ENCODE measurements at places on chromosomes 6 and 20.

GRCh38 chr6:13229205-13230085, 98.9 kb downstream of the TBC1D7 start:
- peak; percentile 44 for DNase-seq

DNA sequence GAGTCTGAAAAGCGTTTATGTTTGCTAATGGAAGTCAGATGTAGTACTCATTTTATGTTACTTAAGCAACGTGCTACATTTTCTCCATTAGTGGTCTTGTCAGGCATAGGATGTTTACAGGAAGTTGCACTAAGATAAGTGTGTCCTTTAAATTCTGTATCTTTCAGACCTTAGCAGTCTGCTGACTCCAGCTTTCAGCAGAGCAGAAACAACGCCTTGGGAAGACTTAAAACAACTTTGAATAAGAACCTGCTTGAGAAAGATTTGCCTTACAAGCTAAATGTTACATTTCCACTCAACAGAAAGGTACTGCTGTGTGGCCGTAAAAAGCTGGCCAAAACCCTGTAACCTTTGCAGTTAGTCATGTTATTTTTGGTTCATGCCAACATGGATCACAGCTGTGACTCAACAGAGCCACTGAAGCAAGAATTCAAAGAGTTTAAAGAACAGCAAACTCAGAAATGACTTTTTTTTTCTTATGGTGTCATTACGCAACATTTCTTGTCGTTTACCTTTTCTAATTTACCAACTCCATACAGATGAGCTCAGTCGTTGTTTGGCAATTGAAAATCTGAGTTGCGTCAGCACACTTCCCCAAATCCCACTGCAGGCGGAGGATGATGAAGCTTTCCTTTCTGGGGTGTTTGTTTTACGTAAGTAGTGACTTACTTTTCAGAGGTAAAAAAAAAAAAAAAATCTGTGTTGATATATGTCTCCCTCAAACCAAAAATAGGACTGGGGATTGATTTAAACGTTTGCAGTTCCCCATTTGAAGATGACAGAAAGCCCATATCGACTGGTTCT, 27.9 kb upstream of the BMP6 start:
- peak; percentile 43 for DNase-seq

GRCh38 chr20:63238514-63239125, 2.9 kb downstream of the BIRC7 start:
- peak; percentile 31 for DNase-seq

GRCh38 chr6:156776470-156776839, 723 bp upstream of the ARID1B start:
- DNase-seq = peak; percentile 38

GRCh38 chr6:166197361-166197760, 29.7 kb upstream of the TBXT start:
- no peak for DNase-seq

DNA sequence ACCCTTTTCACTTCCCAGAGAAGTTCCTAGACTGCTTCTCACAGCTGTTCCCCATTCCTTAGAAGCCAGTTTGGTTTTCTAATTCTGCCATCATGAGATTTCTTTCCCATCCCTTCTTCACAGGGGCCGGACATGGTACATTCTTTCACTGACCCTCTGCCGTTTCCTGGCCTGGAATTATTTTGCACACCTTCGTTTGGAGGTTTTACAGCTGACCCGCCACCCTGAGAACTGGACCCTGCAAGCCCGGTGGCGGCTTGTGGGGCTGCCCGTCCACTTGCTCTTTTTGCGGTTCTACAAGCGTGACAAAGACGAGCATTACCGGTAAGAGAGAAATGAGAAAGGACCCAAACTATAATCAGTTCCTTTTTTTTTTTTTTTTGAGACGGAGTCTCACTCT, 4.2 kb downstream of the C6orf136 start:
- DNase-seq = no peak

DNA sequence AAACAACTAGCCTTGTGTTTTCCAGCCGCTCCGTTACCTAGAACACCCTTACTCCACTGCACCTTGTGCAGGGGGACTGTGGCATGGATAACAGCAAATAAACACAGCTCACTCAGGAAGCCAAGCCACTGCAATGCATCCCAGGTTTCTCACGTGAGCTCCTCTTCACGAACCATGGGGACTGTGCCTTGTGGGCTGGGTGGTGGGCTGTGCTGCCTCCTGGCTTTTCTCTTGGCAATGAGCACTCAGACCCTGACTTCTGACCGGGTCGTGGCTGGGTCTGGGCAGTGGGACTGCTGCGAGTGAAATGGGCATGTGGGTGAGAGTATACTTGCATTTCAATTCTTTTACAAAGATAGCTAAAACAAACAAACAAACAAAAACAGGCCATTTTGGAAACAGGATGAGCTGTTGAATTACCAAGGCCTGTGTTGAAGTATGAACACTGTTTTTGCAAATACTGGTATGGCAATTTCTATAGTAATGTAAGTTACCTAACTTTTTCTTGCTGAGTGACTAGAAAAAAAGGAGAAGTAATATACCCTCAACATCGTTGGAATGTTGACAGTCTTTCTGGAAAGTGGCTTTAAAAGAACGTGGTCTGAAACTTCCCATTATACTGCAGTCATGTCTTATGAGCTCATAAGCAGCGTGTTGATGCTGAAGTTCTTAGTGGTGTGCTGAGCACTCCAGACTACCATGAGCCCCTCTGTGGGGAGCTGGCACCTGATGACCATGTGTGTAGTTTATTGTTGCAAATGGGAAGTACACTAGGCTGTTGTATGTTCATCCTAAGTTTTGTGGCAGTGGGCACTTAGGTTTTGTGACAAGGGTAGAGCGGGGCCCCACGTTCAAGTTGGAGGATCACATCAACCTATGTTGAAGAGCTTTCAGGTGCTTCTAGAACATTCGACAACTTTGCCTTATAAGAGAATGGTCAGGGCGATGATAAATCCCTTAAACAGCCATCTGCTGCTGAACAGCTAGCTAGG, 120.4 kb downstream of the ARMC2 start:
- DNase-seq = no peak

DNA sequence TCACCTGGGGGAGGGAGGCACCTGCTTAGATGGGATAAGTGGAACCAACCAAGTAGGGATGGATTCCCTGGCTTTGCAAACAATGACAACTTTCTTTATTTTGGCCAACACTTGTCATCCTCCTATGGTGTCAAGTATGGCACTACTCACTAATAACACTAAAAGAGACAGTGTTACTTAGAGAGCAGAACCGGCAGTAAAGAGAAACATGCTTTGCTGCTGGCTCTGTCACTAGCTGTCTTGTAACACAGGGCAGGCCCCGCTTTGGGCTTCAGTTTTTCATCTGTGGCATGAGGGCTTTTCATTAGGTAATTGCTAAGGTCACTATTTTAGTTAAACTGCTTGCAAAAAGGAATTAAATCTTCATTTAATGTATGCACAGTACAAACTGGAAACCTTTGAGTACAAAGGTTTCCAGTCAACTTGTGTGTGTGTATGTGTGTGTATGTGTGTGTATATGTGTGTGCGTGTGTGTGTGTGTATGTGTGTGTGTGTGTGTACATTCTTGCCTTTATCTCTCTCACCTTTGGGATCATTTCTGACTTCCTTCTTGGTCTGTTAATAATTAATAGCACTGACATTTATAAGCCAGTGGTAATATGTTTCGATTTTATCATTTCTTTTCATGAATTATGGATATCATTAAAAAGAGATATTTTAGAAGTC, 64.7 kb downstream of the BTBD3 start:
- no peak for DNase-seq

DNA sequence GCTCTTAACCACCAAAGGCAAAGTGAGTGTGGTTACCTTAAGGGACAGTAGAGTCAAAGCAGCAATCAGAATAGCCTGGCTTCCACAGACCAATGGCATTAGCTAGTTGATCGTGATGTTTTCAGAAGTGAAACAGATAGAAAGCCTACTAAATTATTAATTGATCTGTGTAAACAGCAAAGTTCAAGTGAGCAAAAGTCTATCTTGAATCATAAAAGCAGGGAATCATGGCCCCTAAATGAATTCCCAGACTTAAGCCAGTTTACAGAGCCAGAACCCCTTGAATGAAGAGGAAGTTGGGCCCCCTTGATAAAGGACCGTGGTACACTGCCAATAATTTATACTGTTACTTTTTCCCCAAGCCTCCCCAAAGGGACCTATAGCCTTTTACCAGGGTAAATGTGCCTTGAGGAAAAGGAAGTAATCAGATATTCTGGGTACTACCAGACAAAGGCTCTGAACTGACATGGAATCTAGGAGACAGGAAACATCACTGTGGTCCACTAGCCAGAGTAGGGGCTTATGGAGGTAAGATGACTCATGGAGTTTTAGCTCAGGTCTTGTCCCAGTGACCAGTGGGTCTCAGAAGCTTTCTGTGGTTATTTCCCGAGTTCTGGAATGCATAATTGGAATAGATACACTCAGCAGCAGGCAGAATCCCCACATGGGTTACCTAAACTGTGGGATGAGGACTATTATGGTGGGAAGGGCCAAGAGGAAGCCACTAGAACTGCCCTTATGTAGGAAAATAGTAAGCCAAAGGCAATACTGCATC, 317.5 kb downstream of the CD83 start:
- DNase-seq = no peak

- DNase-seq = no peak
Measured at GRCh38 chr6:128598571-128598970, 78.2 kb upstream of the PTPRK start.

- no peak for DNase-seq
Measured at GRCh38 chr6:62236784-62237183, 49.2 kb downstream of the KHDRBS2 start.

GRCh38 chr6:170188571-170189001, 102.3 kb downstream of the DLL1 start:
- no peak for DNase-seq

DNA sequence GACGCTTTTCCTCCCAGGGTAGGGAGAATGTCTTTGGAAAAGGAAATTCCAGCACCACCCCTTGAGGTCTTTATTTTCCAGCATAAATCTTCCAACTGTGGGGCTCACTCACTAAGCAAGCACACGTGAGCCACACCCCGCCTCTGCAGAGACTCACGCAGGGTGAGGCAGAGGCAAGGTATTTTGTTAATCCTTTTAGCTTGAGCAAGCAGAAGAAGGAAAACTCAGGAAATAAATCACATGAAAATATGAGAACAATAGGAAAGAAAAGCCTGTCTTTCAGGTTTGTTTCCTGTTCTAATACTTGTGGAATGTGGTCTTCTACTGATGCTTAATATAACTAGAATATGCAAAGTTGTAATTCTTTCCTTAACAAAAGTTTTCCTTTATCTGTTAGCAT, 4.1 kb upstream of the PHACTR2 start:
- DNase-seq = no peak

DNA sequence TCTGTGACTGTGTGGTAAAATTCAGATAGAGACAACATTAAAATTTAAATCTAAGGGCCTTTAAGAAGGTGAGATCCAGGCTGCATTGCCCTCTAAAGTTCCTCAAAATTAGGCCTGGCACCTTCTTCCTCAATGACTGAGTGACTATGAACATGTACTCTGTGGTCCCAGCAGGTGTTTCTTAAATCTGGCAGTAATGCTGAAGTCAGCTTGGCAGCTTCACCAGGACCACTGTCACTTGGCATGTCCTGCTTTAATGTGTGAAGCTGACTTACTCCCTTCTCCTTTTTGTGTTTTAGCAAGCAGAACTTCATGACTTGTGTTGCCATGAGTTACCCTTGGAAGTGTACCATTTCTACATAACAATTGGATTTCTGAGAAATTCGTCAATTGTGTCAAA, 141.7 kb downstream of the NKAIN2 start:
- no peak for DNase-seq

DNA sequence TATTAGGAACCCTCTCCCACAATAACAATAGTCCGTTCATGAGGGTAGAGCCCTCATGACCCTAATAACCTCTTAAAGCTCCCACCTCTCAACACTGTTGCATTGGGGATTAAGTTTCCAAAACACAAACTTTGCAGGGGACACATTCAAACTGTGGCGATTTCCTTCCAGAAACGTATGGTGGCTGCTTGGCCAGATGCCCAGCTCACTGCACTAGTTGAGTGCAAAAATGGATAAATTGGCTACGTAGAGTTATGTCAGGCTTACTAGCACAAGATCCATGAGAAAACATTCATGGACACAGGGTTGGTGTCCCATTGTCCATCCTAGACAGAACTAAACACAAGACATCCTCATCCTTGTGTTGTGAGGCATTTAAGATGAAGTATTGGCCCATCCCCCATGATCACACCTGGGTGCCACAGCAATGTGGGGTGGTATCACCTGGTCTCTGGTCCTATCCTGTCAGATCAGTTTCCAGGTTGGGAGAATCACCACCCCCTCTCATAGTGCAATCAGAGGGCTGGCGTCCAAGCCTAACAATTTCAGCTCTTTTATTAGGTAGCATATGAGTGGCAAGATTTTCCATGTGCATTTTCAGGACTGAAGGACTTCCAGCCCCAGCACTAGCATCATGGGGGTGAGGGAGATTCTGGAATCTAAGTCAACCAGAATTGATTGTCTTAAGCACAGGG, 63.4 kb upstream of the ELOVL5 start:
- no peak for DNase-seq

- DNase-seq = no peak
Measured at GRCh38 chr6:164924674-164925073, 384.7 kb downstream of the C6orf118 start.

- DNase-seq = no peak
Measured at GRCh38 chr6:6881438-6882225, 226.1 kb upstream of the RREB1 start.

- no peak for DNase-seq
Measured at GRCh38 chr6:88008411-88008810, 39.2 kb upstream of the SPACA1 start.

DNA sequence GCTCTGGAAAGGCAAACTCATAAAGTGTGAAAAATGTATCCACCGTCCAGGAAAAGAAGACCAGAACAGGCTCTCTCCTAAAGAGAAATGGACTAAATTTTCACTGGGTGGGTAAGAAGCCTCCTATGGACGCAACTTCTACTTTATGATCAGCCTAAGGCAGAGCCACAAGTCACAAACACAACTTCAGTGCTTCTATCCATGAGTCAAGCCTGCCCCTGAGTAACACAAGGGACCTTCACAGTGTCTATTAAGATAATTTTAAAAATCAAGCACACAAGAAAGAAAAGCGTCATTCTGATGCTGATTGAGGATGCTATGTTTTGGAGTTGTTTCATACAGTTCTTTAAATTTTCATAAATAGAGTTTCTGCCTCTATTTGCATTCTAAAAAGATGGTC, 601.7 kb upstream of the ARID1B start:
- no peak for DNase-seq

GRCh38 chr6:139762587-139763031, 388.2 kb upstream of the CITED2 start:
- no peak for DNase-seq

DNA sequence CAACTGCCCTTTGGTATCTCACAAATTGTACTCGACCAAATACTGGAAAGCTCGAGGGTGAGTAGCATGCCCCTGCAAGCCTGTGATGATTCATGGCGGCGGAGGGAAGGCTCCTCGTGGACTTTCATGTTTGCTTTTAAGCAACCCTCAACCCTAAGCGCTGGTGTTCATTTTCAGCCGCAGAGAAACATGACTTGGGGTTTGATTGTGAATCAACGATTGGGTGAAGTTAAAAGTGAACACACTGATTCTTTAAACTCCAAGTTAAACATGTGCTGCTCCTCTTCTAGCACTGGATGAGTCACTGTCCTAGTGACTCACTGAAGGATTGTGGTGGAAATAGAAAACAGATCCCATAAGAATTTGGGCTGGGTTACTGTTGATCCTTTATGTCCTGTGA, 8.3 kb downstream of the CD109 start:
- peak; percentile 66 for DNase-seq
